Hematopoietic multipotent progenitor cell treated with erythropoietin and hydrocortisone succinate and interleukin-3 and kit ligand, for 4 days (in vitro differentiated cells): ENCODE measurements at places on chromosomes 7 and 10.
A peak's percentile ranks its signal among the peaks of the same experiment; 100 is the strongest.

DNA sequence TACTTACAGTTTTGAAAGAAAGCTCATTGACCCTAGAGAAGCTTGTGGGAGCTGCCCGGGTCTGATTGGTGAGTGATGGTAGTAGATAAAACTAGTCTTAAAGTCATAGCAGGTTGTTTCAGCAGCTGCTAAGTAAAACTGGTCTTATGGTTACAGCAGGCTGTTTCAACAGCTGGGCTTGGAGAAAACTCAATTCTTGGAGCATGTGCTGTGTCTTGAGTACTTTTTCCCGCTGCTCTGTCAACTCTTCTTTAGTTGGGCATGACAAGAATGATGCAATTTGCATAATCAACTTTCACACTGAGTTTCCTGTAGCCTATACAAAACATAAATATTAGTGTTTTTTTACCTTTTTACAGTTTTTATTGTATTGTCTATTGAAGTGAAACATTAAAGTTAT, 707.9 kb downstream of the AUTS2 start:
- peak; percentile 10 for DNase-seq

DNA sequence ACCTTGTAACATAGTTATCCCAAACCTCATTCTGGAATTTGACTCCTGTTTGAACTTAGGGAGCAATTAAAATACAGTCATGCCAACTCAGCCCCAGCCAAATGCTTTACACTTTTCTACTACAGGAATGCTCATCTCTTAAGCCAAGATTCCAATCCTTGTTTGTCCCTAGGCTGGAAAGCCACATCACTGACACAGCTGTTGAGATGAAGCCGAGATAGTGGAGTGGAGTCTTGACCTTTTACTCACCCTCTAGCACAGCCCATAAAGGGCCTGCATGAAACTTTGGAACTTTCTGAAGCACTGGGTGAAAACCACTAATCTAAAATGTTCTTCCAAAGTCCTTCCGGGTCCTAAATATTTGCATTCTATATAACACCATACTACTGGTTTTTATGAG, 247.3 kb downstream of the ETV1 start:
- DNase-seq = no peak

GRCh38 chr7:82098414-82098813, 328.6 kb upstream of the HGF start:
- DNase-seq = no peak

DNA sequence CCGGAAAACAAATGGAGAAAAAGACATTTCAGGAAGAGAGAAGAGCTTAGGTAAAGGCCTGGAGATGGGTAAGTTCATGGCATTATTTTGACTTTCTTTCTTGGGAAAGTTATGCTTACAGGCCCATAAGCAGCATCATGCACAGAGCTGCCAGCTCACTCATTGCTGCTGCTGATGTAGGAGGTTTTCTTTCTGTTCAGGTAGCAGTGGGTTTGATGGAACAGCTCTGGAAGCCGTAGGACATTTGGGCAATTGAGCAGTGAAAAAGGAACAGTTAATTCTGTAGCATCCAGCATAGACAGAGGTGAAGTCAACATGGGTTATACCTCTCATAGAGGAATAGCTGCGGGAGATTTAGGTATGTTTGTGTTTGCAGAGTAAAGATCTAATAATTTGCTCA, 3.3 kb downstream of the CHN2 start:
- no peak for DNase-seq

GRCh38 chr7:154832557-154833138, 170.3 kb downstream of the PAXIP1 start:
- peak; percentile 15 for DNase-seq

GRCh38 chr7:114790521-114790920, 131.4 kb upstream of the MDFIC start:
- no peak for DNase-seq

- peak; percentile 44 for DNase-seq
Observed at GRCh38 chr10:45425621-45426563, 51.9 kb downstream of the ALOX5 start.

DNA sequence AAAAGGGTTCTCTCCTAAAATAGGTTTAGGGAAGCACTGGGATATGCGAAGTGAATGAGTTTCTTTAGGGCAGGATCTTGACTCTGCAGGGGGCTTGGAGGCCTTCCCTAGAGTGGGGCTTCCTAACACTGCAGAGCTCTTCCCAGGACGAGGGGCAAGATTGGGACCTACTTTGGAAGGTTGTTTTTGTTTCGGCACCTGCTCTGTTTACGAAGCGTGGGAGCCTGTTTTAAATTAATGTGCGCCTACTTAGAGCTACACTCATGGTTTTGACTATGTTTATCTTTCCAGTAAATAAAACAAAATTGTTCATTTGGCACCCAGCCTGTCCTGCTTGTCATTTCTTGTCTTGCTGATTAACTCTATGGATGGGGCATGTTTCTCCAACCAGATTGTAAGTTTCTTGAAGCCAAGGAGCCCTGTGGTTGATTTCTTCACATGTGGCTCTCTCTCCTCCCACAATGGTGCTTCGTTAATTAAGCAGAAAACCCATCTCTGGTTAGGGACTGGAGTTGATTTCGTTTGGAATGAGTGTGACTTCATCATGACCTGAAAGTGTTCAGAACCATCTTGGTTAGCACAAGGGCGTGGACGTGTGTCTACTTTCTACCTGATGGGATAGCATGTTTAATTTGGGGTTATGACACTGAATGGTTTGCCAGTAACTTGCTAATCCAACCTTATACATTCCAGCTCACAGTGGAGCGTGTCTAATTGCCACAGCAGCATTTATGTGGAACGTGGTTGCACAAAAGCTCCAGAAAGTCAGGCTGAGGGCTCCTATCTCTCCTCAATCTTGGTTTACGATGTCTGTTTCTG, 98.1 kb downstream of the TCF7L2 start:
- DNase-seq = no peak

- DNase-seq = peak; percentile 37
Observed at GRCh38 chr10:72069751-72070526, 18.4 kb downstream of the SPOCK2 start.

- DNase-seq = no peak
Observed at GRCh38 chr10:103566536-103566935, 73.0 kb downstream of the NEURL1 start.

GRCh38 chr7:157675427-157675927, 338.7 kb downstream of the DNAJB6 start:
- no peak for DNase-seq

DNA sequence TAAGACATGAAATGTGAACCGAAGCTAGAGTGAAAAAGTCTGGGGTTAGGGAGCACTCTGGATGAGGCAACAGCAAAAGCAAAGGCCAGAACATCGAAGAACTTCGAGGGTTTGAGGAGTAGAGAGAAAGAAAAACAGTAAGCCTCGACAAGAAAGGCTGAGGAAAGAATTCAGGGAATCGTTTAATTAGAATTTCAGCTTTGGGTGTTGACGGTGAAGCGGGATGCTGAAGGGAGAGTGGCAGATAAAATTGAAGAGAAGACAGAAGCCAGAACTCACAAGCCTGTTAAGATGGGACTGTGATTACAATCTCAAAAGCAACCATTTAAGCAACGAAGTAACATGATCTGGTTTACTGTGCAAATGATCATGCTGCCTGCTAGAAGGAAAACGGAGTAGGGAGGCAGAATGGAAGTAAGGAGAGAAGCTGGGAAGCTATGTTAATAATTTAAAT, 2.1 kb downstream of the TRDMT1 start:
- DNase-seq = peak; percentile 32

DNA sequence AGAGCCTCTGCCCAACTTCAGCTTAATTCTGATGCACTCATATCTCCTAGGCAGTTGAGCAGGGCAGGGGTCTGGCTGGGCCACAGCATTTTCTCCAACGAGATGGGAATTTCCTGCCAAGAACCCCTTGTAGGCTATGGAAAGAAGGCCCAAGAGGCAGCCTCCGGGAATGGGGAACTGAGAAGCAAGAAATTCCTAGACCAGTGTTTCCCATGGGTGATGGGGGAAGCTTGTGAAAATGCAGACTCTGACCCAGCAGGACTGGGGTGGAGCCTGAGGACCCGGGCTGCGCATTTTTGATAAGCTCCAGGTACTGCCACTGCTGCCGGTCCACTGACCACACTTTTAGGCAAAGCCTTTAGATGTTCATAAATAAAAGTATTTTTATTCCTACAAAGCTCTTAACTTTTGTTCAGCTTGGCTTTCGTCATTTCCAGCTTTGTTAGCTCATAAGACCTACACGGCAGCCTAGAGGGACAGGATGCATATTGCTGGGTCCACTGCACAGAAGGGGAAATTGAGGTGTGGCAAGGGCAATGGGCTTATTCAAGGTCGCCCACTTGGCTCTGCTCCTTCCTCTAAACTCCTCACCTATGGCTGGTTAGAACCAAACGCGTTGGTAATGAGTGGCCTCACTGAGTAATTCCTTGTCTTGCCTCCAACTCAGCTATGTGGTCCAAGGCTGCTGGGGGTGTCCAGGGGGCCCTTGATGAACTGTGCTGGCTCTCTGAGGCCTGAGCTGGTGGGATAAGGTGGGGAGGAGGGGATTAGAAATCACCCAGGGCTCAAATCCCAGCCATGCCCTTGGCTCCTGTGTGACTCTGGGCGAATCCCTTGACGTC, 29.5 kb downstream of the ZCCHC24 start:
- DNase-seq = no peak

GRCh38 chr10:117001144-117001543, 3.8 kb downstream of the SHTN1 start:
- DNase-seq = no peak

DNA sequence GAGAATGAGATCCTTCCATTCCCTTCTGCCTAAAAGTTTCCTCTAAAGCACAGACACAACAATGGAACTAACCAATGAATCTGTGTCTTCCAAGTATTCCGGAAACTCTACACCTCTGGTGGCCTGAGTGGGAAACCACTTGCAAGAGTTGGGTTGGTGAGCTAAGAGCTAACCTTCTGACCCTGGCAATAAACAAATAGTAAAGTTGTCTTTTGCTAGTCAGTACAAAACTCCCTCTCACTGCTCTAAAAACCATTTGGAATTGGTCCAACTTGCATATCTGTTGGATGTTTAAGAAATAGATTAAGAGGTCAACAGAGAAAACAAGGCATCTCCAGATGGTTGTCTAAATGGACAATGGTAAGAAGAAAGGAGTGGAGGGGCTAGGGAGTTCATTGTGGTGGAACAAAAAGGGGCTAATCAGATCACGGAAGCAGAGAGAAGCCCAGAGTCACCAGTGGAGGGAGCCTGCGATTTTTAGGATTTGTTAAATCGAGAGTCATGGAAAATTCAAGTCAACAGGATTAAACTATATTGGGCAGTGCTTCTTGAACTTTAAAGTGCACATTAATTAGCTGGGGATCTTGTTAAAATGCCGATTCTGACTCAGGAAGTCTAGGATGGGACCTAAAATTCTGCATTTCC, 192.3 kb downstream of the EVX1 start:
- DNase-seq = no peak

- DNase-seq = no peak
Observed at GRCh38 chr10:13351340-13351915, 3.3 kb upstream of the SEPHS1 start.

GRCh38 chr7:54112567-54112966, 429.6 kb upstream of the VSTM2A start:
- no peak for DNase-seq

- DNase-seq = peak; percentile 28
Observed at GRCh38 chr10:26573674-26574073, 123.8 kb upstream of the PDSS1 start.

DNA sequence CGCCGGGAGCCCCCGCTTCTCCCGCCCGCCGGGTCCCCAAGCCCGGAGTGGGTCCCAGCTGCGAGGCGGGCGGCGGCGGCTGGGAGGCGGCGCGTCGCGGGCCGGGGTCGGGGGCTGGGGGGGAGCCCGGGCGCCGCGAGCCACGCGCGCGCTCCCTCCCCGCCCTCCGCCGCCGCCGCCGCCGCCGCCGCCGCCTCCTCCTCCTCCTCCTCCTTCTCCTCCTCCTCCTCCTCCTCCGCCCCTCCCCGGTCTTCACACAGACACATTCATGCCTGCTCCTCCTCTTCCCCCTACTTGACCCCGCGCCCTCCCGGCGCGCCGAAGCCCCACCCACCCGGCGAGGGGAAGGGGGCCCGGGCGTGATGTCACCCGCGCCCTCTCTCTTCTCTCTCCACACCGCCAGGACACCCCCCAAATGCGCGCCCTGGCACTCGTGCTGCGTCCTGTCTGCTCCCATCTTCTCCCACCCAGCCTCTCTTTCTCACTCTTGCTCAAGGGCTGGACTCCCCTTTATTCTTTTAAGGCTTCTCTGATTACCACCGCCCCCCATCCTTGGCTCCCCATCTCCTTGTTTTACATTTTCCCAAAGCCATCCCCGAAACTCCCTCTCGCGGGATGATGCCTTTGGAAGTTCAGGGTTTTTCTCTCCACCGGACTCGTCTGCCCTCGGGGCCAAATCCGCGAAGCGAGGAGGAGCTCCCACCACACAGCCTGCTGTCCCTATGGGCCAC, 967 bp upstream of the GLI3 start:
- DNase-seq = peak; percentile 14

GRCh38 chr7:108012499-108013430, 9.8 kb upstream of the LAMB1 start:
- DNase-seq = peak; percentile 71

- DNase-seq = no peak
Observed at GRCh38 chr7:105639667-105640493, 58.6 kb upstream of the EFCAB10 start.

- peak; percentile 74 for DNase-seq
Observed at GRCh38 chr7:116167177-116167576, 43.2 kb upstream of the TES start.

- peak; percentile 82 for DNase-seq
Observed at GRCh38 chr10:112471878-112472487, 25.0 kb downstream of the VTI1A start.
